ENCODE measurements at places on chromosomes 5 and 9. TPM values are rescaled to one million over a fixed set of nuclear protein-coding genes. Genes with fewer than 3 reads are reported as not detected.

DNA sequence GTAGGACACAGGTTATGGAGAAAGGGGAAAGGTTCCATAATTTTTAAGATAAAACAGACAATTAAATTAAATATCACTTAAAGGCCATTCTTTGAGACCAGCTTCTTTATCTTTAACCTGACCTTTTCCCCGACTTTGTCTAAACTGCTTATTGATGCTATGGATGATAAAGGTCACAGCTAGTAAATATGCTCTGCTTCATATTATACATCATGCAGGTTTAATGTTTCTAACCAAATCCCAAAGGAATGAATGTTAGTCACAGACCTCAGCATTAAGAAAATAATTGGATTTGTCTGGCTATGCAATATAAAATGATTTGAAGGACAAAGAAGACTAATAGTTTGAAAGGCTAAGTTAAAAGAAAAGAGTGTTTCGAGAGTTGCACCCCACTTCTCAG, 147.6 kb downstream of the ST8SIA4 start:
- no peak for DNase-seq

DNA sequence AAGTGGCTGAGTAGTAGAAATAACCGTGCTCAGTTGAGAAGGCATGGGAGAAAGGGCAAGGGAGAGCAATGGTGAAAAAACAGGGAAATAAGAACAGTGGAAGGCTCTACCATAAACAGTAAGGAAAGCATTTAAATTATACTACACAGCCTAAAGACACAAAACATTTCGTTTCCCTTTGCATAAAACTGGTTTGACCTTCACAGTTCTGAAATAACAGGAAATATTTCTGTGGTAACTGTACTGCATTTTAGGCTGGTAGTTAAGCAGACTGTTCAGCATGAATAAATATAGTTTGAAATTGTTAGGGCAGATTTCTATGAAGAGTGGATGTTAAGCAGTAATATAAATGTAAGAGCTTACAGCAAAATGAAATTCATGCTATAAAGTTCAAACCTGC, 147.5 kb downstream of the CSNK1G3 start:
- no peak for DNase-seq

DNA sequence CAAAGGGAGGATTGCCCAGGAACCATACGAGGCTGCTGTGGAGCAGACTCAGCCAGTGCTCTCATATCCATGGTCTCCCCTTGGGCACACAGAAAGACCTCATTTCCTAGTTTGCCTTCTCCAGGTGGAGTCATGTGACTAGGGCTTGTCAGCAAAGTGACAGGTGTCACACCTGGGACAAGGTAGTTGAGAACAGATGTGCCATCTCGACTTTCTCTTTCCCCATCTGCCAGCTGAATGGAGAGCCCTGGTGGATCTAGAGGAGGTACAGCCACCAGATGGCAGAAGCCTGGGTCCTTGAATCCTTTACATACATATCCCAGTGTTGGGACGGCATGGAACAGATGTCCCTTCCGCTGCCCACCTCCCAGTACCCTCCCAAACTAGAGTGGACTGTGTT, 42.9 kb upstream of the ALDOB start:
- no peak for DNase-seq

- DNase-seq = no peak
Observed at GRCh38 chr5:176486189-176486757, 38.1 kb downstream of the FAF2 start.

GRCh38 chr5:100690036-100690560, 154.9 kb downstream of the FAM174A start:
- DNase-seq = no peak

GRCh38 chr5:113147101-113147508, 170.5 kb downstream of the DCP2 start:
- no peak for DNase-seq

DNA sequence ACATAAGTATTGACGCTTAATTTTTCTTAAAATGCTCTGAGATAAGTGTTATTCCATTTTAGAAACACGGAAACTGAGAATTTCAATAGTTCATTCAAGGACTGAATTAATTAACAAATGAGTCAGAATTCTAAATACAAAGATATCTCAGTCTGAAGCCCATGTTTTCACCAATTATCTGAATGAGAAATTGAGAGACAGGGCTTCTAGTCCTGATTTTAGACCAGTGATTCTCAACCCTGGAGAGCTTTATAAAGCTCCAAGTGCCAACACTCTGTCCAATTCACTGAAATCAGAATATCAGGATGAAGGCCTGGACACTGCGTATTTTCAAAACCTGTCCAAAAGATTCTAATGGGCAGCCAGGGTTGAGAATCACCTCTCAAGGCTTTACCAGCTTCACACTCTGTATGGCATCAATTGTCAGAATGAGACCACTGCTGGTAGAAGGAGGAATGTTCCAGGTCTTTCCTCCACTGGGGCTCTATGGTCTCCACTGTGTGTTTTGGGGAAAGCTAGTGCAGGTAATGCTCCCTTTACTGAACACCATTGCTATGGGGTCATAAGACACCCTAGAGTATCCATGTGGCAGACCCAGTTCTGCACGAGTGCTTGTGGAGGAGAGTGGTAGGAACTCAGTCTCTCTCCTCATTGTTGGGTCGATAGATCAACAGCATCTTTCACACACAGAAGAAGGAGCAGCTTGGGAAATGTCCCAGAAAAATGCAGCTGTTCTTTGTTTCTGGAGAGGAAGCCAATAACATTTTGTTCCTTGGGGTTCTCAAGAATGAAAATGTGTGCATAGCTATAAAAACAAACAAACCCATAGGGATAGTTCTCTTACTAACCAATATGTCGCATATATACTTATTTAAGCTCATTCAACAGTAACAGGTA, 99.7 kb upstream of the OSMR start:
- DNase-seq = no peak

GRCh38 chr9:132670457-132671391, at the start of gene GTF3C4:
Gene GTF3C4 (plus strand): TSS chr9:132670464. CDS start chr9:132670599, 135 bp downstream.
- DNase-seq = peak; percentile 79

DNA sequence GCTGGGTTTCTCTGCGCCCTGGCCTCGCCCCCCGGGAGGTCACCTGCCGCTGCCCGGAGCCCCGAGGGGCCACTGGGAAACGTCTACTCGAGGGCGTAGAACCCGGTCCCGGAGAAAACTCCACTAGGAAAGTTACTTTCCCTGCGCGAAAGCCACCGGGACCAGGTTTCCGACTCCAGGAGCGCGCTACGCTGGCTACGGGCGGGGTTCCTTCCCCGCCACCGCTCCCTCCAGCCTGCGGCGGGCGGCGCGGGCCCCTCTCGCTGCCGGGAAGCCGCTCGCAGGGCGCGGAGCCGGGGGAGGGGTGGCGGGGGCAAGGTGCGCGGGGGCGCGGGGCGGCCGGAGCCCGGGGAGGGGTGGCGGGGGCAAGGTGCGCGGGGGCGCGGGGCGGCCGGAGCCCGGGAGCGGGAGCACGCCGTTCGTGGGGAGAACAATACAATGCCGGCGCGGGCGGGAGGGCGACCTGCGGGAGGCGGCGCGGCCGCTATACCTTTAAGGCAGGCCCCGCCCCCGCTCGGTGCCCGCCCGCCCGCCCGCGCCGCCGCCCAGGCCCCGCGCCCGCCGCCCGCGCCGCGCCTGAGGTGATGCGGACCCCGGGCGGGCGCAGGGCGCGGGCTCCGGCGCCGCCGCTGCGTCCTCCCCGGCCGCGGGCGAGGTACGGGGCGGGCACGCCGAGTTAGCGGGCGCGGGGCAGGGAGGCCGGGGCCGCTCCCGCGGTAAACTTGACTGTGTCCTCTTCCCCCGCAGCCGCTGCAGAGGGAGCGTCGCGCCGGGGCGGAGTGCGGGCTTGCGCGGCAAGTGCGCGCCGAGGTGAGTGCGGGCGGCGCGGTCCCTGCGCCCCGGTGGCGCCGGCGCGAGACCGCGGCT, 278.1 kb downstream of the AOPEP start:
- DNase-seq = peak; percentile 32

GRCh38 chr5:114419067-114419388, 57.2 kb downstream of the KCNN2 start:
- no peak for DNase-seq

DNA sequence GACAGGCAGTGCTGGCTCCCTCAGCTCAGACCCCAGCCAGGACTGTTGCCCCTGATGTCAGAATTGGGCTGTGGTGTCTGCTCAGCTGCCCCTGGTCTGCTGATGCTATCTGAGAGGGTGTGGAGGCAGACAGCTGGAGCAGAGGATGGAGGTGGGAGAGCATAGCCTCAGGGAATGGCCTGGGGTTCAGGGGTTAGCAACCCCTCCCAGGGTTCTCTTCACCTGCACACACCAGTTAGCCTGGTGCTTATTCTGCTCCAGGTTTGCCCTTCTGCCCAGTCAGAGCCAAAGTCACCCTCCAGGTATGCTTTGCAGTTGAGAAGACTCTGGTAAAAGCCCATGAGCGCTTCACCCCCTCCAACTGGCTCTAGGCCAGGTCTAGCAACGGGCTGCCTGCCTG, 109.8 kb downstream of the SAXO1 start:
- no peak for DNase-seq

GRCh38 chr9:130672466-130672865, 8.1 kb downstream of the PRDM12 start:
- DNase-seq = no peak

Gene GPR150
- total RNA-seq = 0.22 TPM

Gene ACTBL2
- total RNA-seq = not detected
